CD4-positive, alpha-beta T cell treated with Interleukin-1 beta for 1 hour (primary cell): ENCODE measurements at places on chromosomes 12 and 14.

- no peak for DNase-seq
Observed at GRCh38 chr12:25327321-25327720, 76.6 kb upstream of the KRAS start.

GRCh38 chr14:77342726-77343397 lies 22.0 kb downstream of the GSTZ1 start:
- no peak for DNase-seq

- no peak for DNase-seq
Observed at GRCh38 chr14:91778217-91778616, 46.3 kb upstream of the CATSPERB start.

DNA sequence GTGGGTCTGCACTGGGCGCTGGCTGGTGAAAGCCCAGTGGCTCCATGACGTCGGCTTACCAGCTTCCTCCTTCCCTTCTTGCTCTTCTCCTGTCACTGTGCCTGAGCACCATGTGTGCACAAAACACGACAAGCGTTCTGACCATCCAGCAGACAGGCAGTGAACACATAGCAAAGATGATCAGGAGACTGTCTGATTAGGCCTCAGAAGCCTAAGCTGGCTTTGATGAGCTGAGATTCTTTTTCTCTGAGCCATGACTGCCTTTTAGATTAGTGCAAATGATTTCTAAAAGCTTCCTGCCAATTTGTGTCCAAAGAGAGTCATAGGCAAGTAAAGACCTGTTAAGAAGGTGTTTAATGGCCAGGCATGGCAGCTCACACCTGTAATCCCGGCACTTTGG lies 83.1 kb downstream of the AACS start:
- no peak for DNase-seq

DNA sequence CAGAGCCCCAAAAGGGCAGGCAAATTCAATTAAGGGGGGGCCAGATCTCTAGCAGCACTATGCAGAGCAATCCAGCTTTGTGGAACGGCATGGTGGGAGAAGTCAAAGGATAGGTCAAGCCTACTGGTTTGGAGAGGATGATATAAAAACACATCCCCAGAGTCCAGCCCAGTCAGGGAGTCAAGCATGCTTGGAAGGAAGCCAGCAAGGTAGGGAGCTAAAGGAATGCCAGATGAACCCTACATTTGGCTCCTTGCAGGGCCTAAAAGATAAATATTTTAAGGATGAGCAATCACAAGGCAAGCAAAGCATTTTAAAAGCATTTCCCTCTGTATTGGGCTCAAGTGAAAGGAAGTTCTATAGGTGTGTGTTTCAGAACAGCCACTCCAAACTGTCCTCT lies 21.4 kb downstream of the KCTD10 start:
- DNase-seq, result no peak

DNA sequence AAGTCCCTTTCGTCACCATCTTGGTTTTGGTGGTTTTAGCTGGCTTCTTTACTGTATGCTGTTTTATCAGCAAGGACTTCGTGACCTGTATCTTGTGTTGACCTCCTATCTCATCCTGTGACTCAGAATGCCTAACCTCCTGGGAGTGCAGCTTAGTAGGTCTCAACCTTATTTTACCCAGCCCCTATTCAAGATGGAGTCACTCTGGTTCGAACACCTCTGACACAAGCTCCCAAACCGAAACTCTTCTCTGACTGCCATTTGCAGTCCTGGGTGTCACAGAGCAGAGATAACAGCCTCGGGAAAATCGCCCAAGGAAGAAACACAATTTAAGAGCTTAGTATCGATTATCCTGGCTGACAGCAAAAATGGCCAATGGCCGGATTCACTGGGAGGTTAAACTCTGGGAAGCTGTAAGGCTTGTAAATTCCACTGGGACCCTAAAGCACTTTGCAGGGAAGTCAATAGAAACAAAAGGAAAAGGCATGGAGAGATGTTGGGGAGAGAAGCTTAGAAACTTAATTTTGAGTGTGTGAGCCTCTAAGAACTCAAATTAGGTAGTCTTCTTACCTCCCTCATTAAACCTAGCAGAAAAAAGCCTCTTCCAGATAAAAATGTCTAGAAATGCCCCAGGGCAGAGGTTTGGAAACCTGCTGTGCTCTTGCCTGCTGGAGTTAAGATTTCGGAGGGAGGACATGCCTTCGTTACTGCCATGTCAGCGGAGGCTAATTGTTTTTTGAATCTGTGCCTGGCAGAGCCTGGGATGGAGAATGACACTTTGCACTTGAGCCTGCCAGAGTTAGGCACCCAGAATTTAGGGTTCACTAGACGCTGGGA lies 56.5 kb upstream of the RPH3A start:
- DNase-seq, result no peak

GRCh38 chr14:58899317-58899713 lies 261.6 kb downstream of the DACT1 start:
- no peak for DNase-seq

DNA sequence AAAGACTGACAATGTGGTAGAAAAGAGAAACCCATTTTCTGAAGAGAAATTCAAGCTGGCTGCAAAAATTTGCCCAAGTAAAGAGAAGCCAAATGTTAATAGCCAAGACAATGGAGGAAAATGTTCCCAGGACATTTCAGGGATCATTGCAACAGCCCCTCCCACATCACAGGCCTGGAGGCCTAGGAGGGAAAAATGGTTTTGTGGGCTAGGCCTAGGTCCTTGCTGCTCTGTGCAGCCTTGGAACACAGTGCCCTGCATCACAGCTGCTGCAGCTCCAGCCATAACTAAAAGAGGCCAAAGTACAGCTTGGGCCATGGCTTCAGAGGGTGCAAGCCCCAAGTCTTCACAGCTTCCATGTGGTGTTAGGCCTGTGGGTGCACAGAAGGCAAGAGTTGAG lies 332.4 kb upstream of the LRIG3 start:
- DNase-seq, result no peak

- DNase-seq, result no peak
Observed at GRCh38 chr14:61561657-61562276, 133.5 kb upstream of the HIF1A start.

DNA sequence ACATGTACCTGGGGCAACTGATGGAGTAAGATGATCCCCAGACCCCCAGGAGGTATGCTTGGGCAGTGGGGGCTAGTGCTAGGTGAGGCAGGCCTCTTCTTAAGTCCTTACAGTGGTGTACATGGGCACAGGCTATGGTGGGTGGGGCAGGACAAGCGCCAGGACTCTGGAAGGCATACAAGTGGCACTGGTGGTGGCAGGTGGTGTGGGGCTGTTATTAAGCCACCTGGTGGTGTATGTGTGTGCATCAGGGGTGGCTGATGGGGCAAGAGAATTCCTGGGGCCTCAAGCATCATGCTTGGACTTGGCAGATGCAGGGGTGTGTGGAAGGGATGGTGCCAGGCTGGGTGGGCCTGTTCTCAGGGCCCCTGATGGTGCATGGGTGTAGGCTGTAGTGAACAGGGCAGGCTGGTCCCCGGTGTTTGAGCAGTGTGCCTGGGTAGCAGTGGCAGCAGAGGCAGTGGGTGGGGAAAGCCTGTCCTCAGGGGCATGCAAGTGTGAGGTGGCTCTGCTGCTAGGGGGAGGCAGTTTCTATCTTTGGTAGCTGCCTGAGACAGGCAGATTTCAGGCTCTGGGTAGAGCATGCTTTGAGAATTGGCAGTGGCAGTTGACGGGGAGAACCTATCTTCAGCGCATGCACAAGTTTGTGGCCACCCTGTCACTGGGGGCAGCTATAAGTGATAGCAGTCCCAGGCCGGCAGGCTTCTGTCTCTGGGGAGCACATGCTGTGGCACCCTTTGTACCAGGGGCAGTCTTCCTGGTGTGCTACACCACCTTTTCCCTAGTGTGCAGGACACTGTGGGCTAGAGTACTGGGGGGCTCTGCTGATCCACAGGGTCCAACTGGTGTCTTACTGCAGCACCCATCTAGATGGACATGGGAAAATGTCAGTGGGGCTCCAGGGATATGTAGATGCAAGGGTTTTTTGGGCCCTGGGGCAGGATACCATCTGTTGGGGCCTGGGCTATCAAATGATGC lies 52.6 kb upstream of the ABCD2 start:
- no peak for DNase-seq

DNA sequence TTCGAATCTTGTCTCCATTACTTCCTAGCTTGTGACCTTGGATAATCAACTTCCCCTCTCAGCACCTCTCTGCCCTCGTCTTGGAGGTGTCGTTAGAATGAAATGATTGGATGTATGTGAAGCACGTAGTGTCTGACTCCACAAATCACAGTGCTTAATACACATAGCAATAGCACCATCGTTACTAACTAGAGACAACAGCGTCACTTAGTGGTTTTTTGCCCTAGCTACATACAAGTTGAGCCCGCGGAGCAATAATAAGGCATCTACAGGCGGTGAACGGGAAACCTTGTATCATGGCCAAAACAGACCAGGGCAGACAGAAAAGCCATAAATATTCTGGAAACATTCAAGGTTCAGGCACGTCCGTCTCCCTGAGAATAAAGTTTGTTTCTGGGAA lies 154.9 kb downstream of the ASCL4 start:
- DNase-seq, result no peak

- peak; percentile 32 for DNase-seq
Observed at GRCh38 chr12:6307529-6307928, 3.0 kb upstream of the PLEKHG6 start.
